ENCODE measurements at places on chromosomes 3 and 15. TPM values are rescaled to one million over a fixed set of nuclear protein-coding genes. Genes with fewer than 3 reads are reported as not detected.
A peak's percentile ranks its signal among the peaks of the same experiment; 100 is the strongest.

TNIK gene
- total RNA-seq, result 9.8 TPM

DNA sequence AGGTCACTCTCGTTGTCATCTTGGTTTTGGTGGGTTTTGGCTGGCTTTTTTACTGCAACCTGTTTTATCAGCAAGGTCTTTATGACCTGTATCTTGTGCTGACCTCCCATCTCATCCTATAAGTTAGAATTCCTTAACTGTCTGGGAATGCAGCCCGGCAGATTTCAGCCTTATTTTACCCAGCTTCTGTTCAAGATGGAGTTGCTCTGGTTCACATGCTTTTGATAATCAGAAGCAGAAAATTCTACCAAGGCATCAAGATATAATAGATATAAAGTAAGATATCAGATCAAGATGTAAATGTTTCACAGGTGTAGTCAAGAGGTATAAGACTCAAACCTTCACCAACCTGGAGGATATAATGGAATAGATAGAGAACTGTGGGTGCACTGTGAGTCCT is 16.0 kb downstream of the GPR176 start:
- no peak for DNase-seq
- H3K4me3 ChIP-seq, result no peak overlapping the region
- no peaks in the 10 kb centered on the region for H3K36me3 ChIP-seq
- H3K4me1 ChIP-seq, result no peaks in the 10 kb centered on the region

GRCh38 chr3:108410531-108410984 is 99.8 kb downstream of the MYH15 start:
- no peak overlapping the region for H3K4me3 ChIP-seq
- DNase-seq, result no peak
- H3K36me3 ChIP-seq, result no peaks in the 10 kb centered on the region
- H3K27ac ChIP-seq, result no peak overlapping the region

- no peak overlapping the region for H3K4me3 ChIP-seq
- no peak for DNase-seq
- no peaks in the 10 kb centered on the region for H3K36me3 ChIP-seq
- no peaks in the 10 kb centered on the region for H3K4me1 ChIP-seq
- no peaks in the 10 kb centered on the region for H3K27me3 ChIP-seq
These were observed 39.4 kb downstream of the FOXL2 start for GRCh38 chr3:138907539-138907938.

ZBTB47 gene
- total RNA-seq, result 7.4 TPM

- H3K27me3 ChIP-seq, result no peaks in the 10 kb centered on the region
- H3K4me1 ChIP-seq, result no peaks in the 10 kb centered on the region
- no peaks in the 10 kb centered on the region for H3K36me3 ChIP-seq
- no peak overlapping the region for H3K27ac ChIP-seq
- DNase-seq, result no peak
- no peak overlapping the region for H3K4me3 ChIP-seq
These were observed 82.7 kb downstream of the LRRC28 start for GRCh38 chr15:99333981-99334380.

DNA sequence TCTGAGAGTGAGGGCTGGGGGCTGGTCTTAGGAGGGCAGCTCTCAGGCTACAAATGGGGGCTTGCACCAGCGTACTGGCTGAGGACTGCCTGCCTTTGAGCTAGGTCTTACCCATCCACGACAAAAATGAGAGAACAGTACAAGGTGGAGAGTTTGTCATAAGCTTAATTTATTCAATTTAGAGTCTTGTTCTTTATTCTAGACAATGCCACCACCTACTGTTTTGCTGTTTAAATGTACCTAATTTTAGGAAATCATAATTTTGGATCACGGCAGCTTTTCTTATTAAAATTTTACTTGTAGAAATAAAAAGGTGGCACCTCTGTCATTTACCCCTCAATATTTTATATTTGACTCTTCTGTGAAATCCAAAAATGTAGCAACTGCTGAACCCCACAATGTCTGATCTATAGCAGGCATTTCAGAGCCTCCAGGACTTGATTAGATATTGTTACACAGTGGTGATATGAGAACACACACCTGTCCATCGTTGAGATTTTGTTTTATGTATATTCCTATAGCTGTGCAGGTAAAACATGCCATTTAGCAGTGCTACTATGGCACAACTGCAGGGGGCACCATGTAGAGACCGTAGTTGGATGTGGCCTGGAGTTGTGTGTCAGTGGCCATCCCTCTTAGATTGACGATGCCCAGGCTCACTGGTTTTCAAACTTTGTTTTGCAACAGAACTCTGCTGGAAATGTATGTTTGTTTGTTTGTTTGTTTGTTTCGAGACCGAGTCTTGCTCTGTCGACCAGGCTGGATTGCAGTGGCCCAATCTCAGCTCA is 88.6 kb downstream of the SLCO3A1 start:
- peaks cover 7% of the 10 kb centered on the region for H3K4me1 ChIP-seq
- DNase-seq, result no peak
- no peak overlapping the region for H3K4me3 ChIP-seq
- H3K36me3 ChIP-seq, result no peaks in the 10 kb centered on the region

DNA sequence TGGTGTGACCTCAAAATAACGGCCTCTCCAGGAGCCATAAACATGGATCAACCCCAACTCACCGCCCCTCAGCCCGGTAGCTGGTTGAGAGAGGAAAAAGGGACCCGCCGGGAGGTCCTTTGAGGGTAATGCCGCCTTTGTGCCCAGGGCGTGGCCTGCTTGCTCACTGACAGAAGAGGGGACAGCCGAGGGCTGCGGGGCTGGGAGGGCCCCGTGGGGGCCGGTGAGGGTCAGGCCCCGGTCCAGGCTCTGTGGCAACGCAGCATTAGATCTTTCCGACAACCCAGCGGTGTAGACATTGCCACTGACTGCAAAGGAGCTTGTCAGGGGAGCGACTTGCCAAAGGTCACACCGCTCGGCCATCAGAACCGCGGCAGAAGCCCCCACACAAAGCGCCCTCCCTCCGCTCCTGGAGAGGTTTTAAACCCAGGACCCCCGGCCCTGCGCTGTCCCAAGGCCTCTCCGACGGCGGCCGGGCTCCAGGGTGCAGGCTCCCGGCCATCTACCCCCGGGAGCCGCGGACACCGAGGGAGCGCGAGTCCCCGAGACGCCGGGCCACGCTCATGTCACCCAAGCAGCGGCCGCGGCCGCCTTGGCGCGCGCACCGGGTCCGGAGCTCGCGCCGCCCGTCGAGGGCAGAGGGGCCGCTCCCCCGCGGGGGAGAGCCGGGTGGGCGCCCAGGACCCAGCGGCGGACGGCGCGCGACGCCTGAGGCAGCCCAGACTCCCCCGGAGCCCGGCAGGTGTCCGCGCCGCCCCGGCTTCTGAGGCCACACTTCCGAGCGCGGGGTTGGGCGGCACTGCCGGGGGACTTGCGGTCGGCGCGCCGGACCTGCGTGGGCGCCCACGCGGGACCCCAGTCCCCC is 975 bp downstream of the PCSK6 start:
- peak overlapping the region; percentile 90 for H3K27ac ChIP-seq
- H3K36me3 ChIP-seq, result peaks cover 3% of the 10 kb centered on the region
- H3K4me1 ChIP-seq, result peaks cover 15% of the 10 kb centered on the region
- H3K4me3 ChIP-seq, result peak overlapping the region; percentile 76
- H3K27me3 ChIP-seq, result no peaks in the 10 kb centered on the region

ADAMTS9 gene
- 13.5 TPM for total RNA-seq

DNA sequence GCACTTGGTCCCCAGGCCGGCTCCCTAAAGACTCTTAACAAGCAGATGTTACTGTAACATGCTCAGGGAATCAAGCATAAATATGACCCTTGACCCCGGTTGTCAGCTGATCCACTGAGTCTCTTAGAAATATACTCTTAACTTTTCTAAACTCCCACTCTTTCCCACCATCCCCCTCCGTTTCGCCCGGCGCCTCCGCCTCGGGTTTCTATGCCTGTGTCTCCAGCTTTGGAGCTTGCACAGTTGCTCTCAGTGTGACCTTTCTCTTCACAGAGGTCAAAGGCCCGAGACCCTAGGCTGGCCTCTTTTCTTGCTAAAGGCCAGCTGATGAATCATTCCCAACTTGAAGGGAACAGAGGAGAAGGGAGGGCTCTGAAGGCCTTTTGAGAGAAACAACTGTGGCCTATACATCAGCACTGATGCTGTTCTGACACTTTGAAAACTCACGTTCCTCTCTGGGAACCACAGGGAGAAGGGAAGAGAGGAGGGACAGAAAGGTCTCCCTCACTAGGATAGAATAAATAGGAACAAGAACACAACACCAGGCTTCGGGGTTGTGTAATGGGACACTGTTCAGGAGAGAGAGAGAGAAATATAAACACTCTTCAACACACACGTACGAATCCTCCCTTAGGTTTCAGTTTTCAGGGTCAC is 484.5 kb upstream of the NR2F2 start:
- no peaks in the 10 kb centered on the region for H3K4me1 ChIP-seq
- H3K27me3 ChIP-seq, result no peaks in the 10 kb centered on the region
- no peaks in the 10 kb centered on the region for H3K36me3 ChIP-seq
- H3K4me3 ChIP-seq, result no peak overlapping the region

TUSC7 gene
- not detected for total RNA-seq

GOLGA6D gene
- 0.05 TPM for total RNA-seq

MESP2 gene
- not detected for total RNA-seq

DNA sequence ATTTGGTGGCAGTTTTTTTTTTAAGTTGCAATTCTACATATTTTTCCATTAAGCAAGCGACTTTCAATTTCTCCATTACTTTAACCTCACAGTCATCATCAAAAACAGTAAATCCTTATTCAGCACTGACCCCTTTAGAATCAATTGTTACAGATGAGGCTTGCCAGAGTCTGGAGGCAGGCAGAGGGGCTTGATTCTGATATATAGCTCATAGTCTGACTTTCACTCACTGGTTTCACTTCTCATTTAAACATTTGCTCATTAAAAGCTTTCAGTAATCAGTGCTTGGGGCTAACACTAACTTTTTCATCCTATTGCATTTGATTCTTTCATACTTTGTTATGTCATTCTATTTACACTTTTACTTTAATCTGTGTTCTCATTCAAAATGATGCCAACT is 88.4 kb downstream of the PYDC2 start:
- no peak overlapping the region for H3K27ac ChIP-seq
- no peaks in the 10 kb centered on the region for H3K27me3 ChIP-seq
- DNase-seq, result no peak
- H3K4me1 ChIP-seq, result peaks cover 1% of the 10 kb centered on the region
- no peak overlapping the region for H3K4me3 ChIP-seq
